ENCODE measurements at places on chromosomes 7 and 10.

- no peak for DNase-seq
Measured at GRCh38 chr7:90797596-90797995, 201.5 kb downstream of the CDK14 start.

- no peak for DNase-seq
Measured at GRCh38 chr7:12715372-12716133, 28.1 kb downstream of the ARL4A start.

DNA sequence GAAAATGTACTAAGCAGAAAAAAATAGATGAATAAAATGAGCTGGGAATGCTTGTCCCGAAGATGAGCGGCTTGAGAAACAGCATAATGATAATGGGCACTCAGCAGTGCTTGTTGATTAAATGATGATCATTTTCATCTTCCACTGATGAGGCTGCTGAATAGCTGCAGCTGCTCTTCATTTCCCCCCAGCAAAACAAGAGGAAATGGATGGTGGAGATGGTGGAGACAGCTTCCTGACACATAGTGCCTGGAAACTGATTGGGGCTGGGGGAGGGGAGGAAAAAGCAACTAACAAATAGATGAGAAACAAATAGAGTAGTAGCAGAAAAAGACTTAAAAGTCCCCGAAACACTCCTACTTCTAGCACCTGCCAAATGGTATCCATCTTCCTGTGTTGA, 41.4 kb downstream of the MRC1 start:
- no peak for DNase-seq

- DNase-seq: no peak
Measured at GRCh38 chr7:114708646-114709045, 213.2 kb upstream of the MDFIC start.

GRCh38 chr7:40177071-40177470, 42.3 kb downstream of the SUGCT start:
- no peak for DNase-seq

- DNase-seq: no peak
Measured at GRCh38 chr7:150740053-150740452, 2.8 kb downstream of the GIMAP5 start.

- no peak for DNase-seq
Measured at GRCh38 chr7:142383841-142384492, 126.1 kb upstream of the PRSS58 start.

- DNase-seq: no peak
Measured at GRCh38 chr10:103679096-103679790, 176.1 kb downstream of the SH3PXD2A start.

DNA sequence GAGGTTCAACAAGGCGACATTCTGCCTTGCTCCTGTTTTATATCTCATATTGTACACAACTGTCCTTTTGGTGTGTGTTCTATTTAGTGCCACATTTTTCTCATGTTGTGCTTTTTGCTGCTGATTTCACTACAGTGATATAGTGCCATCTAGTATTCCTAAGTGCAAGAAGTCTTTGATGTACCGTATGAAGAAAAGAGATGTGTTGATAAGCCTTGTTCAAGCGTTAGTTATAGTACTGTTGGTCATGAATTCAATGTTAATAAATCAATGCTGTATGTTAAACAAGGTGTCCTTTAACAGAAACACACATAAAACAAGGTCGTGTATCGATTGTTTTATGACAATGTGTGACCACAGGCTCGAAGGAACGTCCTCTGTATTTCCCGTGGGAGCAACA, 939.4 kb downstream of the GATA3 start:
- DNase-seq: no peak

GRCh38 chr7:13604178-13604577, 385.3 kb downstream of the ETV1 start:
- DNase-seq: no peak

- no peak for DNase-seq
Measured at GRCh38 chr7:157693521-157694375, 356.9 kb downstream of the DNAJB6 start.

GRCh38 chr7:95396136-95397032, at the start of gene PON3:
Gene PON3 (minus strand): TSS chr7:95396375. CDS start chr7:95396350, 25 bp downstream.
- DNase-seq: no peak

- DNase-seq: no peak
Measured at GRCh38 chr10:23171232-23171876, 20.8 kb upstream of the PTF1A start.

DNA sequence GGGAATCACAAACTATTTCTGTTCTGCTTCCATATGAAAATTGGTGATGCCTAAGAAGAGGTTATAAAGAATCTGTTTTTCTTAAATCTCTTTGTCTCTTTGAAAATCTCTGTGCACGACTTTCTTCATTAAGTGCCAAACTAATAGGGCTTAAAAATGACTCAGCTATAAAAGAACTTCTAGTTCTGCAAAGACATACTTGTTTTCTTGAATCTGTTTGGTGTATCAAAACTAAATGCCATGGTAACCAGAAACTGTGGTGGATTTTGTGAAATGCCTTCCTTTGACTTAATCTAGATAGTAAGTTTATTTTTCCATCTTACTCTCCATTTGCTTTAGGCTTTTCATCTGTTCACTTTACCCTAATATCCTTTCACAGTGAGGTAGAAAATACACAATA, 417.8 kb downstream of the PARD3 start:
- DNase-seq: no peak

- no peak for DNase-seq
Measured at GRCh38 chr7:101088069-101088425, 2.8 kb downstream of the TRIM56 start.

- no peak for DNase-seq
Measured at GRCh38 chr7:34260279-34260678, 354.9 kb downstream of the BMPER start.

DNA sequence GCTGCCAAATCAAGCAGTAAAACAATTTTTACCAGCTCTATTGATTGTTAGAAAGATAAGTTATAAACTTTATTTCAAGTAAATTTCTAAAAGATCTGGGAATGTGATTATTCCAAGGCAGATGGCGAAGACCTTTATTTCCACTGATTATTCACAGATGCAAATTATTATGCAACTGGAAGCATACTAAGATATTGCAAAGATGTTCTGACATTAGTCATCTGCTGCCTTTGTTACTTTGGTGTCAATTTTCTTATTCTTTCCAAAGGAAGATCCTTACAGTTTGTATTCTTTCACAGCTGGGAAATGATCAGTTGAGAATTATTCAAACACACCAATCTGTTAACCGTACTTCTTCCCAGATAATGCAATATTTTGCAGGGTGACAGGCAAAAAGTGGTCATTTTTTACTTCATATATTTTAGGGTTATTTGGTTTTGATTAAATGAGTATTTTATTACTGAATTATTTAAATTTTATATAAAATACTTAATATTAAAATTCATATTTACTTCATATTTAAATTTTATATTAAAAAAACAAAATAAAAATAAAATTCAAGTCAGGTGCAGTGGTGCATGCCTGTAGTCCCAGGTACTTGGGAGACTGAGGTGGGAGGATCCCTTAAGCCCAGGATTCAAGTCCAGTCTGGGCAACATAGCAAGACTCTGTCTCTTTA, 171.3 kb downstream of the FZD1 start:
- no peak for DNase-seq

DNA sequence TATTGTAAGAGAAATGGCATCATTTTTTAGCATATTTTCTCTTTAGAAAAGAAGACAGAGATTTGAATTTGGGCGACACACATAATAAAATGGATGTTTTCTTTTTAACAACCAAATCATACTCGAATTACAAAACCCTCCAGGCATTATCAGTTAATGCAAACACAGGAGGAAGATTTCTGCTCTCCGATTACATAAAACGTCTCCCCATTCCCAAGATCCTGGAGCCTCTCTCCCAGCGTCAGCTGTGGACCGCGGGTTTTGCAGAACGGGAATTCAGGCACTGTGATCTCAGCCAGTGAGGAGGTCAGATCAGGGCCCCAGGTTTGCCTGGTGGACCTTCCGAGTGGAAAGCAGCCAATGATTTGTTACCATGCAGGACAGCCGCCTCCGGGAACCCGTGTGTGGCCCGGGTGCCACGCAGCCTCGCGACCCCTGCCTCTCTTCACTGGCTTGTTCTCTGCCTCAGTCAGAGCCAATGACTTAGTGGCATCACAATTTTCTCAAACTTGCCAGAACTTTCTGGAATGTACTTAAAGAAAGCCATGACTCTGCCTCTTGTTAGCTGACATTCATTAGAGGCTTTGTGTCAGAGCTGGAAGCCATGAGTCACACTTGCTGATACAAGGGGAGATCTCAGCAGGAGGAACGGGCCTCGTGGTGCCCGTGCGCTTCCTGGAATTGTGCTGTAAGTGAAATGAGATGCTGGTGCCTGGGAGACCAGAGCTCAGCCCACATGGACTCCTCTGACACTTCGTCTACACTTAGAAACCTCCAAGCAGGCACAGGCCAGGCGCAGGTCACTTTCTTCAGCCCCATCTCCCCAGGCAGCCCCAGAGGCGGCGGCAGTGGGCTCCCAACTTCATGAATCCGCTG, 246.1 kb downstream of the KLF6 start:
- no peak for DNase-seq
